ENCODE measurements at places on chromosomes 3 and 15. TPM values are rescaled to one million over a fixed set of nuclear protein-coding genes. Genes with fewer than 3 reads are reported as not detected.

A4GNT gene
- polyA plus RNA-seq = not detected

TERC gene
- 0.72 TPM for polyA plus RNA-seq

NR2E3 gene
- polyA plus RNA-seq = not detected

DNA sequence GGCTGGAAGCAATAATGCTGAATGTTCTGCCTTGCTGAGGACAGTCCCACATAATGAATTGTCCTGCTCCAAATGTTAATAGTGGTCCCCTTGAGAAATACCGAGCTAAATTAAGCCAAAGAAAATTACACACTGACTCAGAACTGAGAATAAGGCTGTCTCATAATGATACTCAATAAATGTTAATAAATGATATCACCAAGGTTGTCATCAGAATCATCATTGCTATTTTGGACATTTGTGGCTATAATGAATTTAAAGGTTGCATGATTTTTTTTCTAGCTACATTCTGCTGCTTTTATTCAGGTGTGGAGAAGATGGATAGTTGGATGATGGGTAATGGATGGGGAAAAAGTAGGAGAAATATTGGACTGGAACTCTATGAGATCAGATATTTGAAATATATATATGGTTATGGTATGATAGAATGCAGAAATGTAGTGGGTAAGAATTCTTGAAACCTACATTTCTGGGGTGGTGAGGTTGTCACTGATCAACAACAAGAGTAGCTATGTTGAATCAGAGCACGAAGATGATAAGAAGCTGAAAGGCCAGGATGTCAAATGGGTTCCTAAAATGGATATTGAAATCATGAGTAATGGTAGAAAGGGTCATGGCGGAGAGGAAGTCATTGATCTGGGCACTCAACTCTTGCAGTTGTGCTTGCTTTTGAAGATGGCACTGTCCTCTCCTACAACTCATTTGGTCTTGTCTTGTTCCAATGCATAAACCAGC is 12.8 kb downstream of the CHST2 start:
- H3K36me3 ChIP-seq = no peaks in the 10 kb centered on the region
- no peak overlapping the region for H3K27ac ChIP-seq
- no peak overlapping the region for H3K4me3 ChIP-seq
- H3K4me1 ChIP-seq = no peaks in the 10 kb centered on the region
- H3K27me3 ChIP-seq = no peaks in the 10 kb centered on the region

- H3K4me1 ChIP-seq = no peaks in the 10 kb centered on the region
- H3K27me3 ChIP-seq = no peaks in the 10 kb centered on the region
- H3K4me3 ChIP-seq = no peak overlapping the region
- DNase-seq = no peak
These were observed 79.6 kb downstream of the SUMF1 start for GRCh38 chr3:4387210-4388204.

DNA sequence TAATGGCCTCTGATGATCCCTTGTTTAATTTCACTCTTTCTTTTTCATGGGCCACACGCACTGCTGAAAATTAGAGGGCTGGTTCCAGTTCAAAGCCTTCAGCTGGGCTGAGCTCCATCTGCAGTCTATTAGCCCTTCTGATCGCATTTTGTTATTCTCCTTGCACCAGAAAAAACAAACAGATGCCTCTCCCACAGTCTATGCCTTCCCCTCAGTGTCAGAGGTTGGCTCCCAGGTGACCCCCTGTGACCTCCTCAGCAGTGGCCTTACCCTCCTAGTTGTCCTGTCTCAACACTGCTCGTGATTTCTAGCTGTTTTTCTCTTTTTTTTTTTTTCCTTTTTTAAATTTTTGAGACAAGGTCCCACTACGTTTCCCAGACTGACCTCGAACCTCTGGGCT is 77.1 kb upstream of the PRTG start:
- no peaks in the 10 kb centered on the region for H3K36me3 ChIP-seq
- no peak for DNase-seq
- no peak overlapping the region for H3K27ac ChIP-seq
- no peak overlapping the region for H3K4me3 ChIP-seq

DNA sequence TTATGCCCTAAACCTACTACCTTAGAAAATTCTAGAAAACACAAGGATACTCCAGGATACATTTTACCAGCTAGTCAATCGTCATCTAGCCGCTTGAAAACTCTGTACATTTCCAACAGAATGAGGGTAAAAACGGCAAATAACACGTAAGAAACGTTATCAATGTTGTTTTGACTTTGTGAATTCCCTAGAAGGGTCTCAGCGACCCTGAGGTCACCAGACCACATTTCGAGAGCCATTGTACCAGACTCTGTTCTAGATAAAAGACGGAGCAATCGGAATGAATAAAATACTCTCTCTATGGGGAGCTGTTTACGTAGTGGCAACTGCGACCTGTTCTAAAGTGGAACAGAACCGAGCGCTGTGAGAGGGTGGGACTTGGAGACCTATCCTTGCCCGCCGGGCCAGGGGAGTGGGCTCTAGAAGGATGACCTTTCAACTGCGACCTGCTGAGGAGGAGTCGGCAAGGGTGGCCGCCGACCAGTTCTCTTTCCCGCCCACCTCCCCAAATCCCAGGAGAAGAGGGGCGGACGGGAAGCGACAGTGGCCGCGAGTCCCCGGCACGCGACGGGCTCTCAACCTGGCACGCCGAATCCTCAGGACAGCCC is 778 bp upstream of the AP4E1 start:
- peak; percentile 32 for DNase-seq
- H3K27ac ChIP-seq = peak overlapping the region; percentile 94
- H3K36me3 ChIP-seq = peaks cover 3% of the 10 kb centered on the region
- no peaks in the 10 kb centered on the region for H3K27me3 ChIP-seq
